Left cardiac atrium (tissue), 4 donors: ENCODE measurements at places on chromosomes 7 and 10. TPM values are rescaled to one million over a fixed set of nuclear protein-coding genes. Genes with fewer than 3 reads are reported as not detected.

- no peak for DNase-seq
Observed at GRCh38 chr10:4740471-4740870, 85.5 kb upstream of the AKR1E2 start.

DNA sequence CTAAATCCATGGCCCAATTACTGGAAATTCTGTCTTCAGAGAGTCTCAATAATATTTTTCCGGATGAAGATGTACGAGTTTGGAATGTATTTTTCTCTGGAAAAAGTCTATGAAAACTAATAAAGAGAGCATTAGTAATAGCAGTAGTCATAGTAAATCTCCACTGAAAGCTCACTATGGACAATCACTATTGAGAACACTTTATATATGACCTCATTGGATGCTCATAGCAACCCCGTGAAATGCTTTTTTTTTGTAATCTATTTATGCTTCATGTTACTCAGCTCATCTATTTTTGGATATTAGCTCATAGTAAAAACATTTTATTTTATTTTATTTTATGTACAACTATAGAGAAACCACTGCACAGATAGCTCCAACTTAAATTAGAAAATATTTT is 94.3 kb upstream of the MYO3A start:
- DNase-seq: no peak

GRCh38 chr10:117541405-117541908 is 1.1 kb upstream of the EMX2 start:
- DNase-seq: no peak

Gene MPLKIP
- 17.1 TPM for total RNA-seq

Gene MOGAT3
- not detected for total RNA-seq
